Tongue (tissue), 3 donors: ENCODE measurements at places on chromosomes 7 and 10. TPM values are rescaled to one million over a fixed set of nuclear protein-coding genes. Genes with fewer than 3 reads are reported as not detected.

Gene SPDYE1
- not detected for total RNA-seq

- no peak for DNase-seq
Observed at GRCh38 chr7:38893061-38893460, 15.9 kb downstream of the VPS41 start.

- DNase-seq = peak; percentile 12
Observed at GRCh38 chr7:32020551-32021159, 49.6 kb downstream of the PDE1C start.

- no peak for DNase-seq
Observed at GRCh38 chr10:44950326-44951225, 9.0 kb upstream of the RASSF4 start.

GRCh38 chr10:92572362-92573090, 1.4 kb downstream of the IDE start:
- no peak for DNase-seq

DNA sequence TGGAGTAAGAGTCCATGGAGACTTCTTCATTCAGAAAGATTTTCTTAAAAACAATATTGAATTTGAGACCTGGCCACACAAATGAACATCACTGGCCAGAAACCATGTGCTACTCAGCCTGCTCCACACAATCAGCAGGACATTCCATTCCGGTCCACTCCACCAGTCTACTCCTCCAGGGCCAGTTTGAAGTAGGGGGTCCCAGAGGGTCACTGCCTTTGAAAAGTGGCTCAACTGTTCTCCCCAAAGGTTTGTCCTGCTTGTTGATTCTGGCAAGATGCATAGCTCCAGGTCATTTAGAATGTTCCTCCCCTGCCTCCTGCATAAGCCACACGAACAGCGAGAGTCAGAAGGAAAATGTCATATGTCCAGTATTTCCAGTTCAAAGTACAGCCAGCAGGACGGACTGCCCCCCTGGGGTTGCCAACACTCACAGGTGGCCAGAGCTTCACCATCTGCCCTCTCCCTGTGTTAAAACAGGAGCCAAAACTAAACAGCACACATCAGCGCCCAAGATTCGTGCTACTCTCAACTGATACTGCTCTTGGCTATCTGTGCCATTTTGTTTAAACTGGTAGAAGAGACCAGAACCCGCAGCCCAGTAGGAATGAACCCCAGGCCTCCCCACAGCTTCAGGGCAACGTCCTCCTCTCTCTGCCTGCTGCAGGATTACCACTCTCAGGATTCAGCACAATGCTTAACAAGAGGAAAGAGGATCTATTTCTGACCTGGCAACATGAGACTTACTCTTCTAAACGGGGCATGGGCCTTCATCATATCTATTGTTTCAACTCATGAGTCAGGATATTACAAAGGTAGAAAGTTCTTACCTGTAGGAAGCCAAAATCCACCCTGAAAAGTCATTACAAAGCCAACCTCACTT, 11.3 kb downstream of the GRB10 start:
- no peak for DNase-seq

DNA sequence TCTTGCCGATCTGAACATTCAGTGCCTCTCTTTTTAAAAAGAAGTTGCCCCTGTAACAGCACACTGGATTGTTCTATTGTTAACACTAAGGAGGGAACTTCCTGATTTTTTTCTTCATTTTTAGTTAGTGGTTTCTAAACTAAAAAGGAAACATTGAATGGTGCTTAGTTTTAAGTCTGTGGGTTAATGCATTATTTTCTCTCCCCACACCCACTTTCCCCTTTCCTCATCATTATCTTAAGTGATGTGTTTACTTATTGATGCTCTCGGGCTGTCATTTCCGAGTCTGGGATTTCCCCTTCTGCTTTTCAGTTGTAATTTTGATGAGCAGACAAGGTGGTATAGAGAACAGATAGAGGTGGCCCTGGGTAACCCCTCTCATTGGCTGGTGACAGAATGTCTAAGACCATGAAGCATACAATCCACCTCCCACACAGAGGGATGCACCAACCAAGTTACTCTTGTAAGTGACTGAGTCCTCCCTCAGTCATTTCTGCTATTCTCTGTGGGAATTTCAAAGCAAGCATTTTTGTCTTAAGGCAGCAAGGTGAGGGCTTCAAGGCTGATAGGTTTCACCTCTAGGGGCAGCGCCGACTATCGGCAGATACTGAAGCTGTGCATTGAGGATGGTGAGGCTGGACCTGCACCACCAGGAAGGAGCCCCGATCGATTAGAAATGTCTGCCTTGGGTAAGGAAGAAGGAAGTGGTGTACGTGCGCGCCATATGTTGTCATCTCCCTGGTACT, 49.5 kb downstream of the CHN2 start:
- no peak for DNase-seq

Gene SMO
- 37.1 TPM for total RNA-seq

- no peak for DNase-seq
Observed at GRCh38 chr10:96333101-96333500, 25.7 kb downstream of the OPALIN start.

- DNase-seq = no peak
Observed at GRCh38 chr7:141074997-141075396, 1.1 kb downstream of the TMEM178B start.

DNA sequence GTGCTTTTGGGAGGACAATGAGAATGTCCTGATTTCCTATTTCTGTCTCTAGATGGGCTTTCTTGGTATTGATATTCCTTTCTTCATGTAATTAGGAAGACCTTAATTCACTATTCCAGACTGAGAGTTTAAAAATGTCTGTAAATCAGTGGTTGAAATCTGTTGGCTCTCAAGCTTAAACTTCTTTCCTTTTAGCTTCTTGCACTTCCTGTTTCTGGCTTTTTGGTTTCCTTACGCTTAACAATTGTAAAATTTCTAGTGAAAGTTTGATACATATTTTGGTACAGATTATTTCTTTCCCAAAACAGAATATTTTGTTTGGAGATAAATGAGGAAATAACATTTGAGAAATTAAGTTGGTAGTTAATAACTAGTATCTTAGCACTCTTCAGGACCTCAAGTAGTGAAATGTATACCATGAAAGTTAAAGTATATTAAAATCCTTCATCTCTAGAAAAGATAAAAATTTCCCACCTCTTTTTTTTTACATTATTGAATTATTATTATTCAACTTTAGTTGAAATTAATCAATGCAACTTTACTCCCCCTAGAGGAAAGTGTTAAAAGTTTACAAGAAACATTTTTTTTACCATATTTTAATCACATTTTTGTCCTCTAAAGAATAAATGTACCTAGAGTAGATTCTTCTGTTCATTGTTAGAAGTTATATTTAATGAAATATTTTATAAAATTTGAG, 137.2 kb downstream of the PHTF2 start:
- no peak for DNase-seq

GRCh38 chr7:280461-280860, 9.5 kb upstream of the FOXL3 start:
- no peak for DNase-seq

- no peak for DNase-seq
Observed at GRCh38 chr7:32077806-32078205, 7.6 kb upstream of the PDE1C start.

Gene DUSP5
- 10.5 TPM for total RNA-seq

- no peak for DNase-seq
Observed at GRCh38 chr10:6400331-6400730, 179.7 kb downstream of the PRKCQ start.

Gene TEX47
- total RNA-seq = not detected

- no peak for DNase-seq
Observed at GRCh38 chr7:65004575-65004974, 1.9 kb downstream of the ERV3-1 start.

Gene COX19
- 13.7 TPM for total RNA-seq

- no peak for DNase-seq
Observed at GRCh38 chr7:116527521-116527920, 2.7 kb downstream of the CAV1 start.

DNA sequence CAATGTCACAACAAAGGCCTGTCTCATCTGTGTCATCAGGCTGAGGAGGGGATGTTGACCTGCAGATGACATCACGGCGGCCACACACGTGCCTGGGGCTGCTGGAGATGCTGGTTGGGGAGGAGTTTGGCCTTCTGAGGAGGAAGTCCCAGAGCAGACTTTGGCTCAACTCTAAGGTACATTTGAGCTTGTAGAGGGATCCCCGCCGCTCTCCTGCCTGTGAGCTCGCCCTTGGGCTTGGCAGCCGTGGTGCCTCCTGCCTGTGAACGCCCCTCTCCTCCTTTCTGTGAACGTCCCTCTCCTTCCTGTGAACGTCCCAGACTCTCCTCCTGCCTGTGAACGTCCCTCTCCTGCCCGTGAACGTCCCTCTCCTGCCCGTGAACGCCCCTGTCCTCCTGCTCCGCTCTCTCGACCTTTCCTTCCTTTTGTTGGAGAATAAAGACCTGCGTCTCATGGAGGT, 176.4 kb downstream of the DNAJB6 start:
- DNase-seq = no peak

Gene ARHGEF35
- total RNA-seq = 4.2 TPM

DNA sequence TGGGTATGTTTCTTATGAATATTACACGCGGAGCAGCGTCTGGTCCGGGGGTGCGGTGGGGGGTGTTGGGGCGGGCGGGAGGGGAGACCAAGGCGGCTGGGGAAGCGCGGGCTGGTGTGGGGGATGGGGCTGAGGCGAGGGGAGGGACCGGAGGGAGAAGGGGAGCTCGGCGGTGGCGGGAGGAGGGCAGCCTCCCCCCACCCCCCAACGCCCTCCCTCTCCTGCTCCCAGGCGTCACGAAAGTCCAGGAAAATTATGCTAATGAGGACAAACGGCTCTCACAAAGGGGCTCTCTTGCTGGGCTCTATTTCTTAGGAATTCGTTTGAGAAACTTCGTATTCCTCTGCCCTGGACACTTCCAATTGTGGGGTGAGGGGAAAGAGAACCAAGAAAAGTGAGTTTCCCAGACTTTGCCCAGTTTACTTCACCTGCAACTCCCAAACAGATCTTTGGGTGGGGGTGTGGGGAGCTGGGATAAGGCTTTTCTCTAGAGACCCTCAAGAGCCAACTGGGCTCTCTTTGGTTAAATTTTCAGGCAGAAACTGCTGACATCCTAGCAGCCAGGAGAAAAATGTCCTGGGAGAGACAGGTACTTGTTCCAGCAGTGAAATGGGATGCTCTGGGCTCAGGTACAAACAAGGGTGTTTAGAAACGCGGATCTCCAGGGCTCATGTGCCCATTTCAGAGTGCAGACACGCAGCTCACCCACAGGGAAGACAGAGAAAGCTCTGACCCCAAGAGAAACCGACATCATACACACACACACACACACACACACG, 11.7 kb upstream of the HOXA2 start:
- DNase-seq = peak; percentile 84

GRCh38 chr10:5764422-5765297, 48.6 kb downstream of the GDI2 start:
- no peak for DNase-seq

- no peak for DNase-seq
Observed at GRCh38 chr7:45407730-45408408, 166.3 kb upstream of the ADCY1 start.

Gene COPG2
- total RNA-seq = 38.5 TPM

Gene SDHAF3
- 7.2 TPM for total RNA-seq

GRCh38 chr10:787933-788651, 98.6 kb upstream of the DIP2C start:
- DNase-seq = peak; percentile 20

DNA sequence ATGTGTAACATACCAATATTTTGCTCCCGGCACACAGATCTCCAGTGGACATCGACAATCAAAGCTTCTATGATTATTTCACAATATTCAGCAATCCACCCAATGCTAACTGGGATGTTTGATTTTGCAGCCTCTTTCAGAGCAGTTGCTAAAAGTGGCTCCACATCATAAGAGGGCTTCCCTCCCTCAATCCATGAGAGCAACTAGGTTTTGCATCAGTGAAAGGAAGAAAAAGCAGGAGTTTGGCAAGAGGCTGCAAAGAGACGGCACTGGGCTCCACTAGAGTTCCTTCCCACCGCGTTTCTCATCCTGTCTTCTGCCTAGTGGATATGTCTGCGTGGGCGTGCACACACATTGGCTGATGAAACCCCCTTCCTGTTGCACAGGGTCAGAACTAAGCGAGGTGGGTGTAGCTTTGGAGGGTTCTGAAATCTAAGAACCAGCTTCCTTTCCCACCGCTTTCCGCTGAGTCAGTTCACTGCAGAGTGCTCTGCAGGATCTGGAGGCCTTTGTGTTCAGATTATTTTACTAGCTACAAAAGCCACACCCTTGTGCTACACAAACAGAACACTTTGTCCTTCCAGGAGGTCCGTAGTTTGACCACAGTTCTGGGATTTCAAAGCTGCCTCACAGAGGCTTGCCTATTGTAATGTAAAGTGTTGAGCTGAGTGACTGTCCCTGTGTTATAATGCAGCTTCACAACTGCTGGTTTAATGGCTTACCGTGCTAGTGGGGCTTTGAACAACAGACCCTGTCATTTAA, 28.1 kb downstream of the ARL4A start:
- peak; percentile 75 for DNase-seq

- peak; percentile 77 for DNase-seq
Observed at GRCh38 chr7:73900286-73900685, 39.3 kb downstream of the TMEM270 start.

GRCh38 chr7:125085084-125085483, 155.5 kb upstream of the POT1 start:
- DNase-seq = no peak

DNA sequence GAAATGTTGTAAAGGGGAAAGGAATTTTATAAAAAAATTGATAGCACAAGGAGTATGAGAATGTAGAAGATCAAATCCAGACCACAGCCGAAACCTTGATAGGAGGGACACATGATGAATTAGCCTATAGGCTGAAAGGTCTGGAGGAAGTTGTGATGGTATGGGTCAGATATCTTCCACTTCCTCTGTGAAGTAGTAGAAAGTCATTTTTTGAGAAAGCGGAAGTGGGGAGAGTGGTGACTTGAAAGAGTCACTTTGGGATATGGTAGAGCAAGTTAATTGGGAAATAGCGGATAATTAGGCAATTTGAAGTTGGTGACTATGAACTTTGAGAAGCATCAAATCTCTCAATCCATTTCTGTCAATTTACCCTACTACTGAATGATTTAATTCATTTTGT, 99.4 kb downstream of the GRM8 start:
- no peak for DNase-seq

- no peak for DNase-seq
Observed at GRCh38 chr7:104371216-104371979, 43.0 kb downstream of the LHFPL3 start.

DNA sequence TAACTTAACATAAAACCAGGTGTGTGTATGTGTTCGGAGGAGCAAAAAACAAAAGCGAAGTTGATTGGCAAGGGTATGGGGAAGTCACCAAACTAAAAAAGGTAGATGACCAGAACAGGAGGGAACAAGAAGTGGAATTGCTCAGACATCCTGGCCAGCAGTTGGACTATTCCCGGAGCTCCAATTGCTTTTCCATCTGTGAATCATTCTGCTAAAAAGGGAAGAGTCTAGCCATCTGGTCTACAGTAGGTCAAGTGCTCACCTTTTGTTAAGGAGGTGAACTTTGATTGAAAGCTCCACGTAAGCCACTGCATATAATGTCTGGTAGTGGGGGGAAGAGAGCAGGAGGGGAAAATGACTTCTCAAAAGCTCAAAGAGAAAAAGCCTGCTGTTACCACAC, 50.0 kb upstream of the BET1 start:
- peak; percentile 2 for DNase-seq
